T-helper 2 cell (primary cell): ENCODE measurements at places on chromosomes 16 and 17.

DNA sequence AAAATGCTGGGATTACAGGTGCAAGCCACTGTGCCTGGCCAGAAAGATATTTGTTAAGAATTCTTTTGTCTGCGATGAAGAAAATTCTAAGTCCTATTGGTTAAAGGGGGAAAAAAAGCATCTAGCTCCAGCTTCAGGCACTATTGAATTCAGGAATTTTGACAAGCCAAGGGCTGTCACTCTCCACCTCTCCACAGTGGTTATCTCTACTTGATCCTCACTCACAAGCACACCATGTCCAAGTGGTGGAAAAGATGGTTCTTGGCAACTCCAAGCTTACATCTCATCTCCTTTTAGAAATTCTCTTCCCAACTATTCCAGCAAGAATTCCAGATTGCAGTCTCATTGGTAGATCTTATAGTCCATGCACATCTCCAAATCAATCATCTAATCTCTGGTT is 7.1 kb downstream of the RBFOX1 start:
- no peak for DNase-seq

- no peak for DNase-seq
Observed at GRCh38 chr16:23310217-23310616, 8.1 kb downstream of the SCNN1B start.

- no peak for DNase-seq
Observed at GRCh38 chr16:7137560-7138330, 194.9 kb upstream of the RBFOX1 start.

DNA sequence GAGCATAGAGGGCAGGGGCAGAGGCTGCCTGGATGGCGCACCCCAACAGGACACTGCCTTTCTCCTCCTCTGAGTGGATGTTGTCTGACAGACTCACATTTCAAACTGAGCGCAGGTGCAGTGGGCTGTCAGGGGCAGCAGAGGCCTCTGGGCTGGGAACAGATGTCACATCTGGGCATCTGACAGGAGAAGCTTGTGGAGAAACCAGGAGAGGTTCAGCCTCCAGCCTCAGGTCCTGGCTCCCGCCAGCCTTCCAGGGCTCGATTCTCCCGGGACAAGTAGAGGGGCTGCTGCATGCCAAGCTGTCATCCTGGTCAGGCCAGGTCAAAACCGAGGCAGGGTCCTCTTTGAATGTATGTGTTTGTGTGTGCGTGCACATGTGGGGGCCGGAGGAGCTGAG is 67.7 kb upstream of the SDK2 start:
- DNase-seq: no peak

DNA sequence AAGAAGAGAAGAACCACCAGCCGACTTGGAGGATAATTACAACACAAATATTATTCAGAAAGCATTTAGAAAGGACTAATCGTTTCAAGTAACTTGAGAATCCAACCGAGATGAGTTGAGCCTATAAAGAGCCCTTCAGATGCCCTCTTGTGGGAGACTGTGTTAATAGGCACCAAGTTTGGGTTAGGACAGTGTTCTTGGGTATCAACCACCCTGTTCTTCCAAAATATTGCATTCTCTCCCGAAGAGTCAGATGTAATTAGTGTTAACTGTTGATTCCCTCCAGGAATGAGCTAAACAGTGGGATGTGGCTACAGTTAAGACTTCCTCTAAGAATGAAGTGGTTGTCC is 87.8 kb upstream of the NOL11 start:
- no peak for DNase-seq

DNA sequence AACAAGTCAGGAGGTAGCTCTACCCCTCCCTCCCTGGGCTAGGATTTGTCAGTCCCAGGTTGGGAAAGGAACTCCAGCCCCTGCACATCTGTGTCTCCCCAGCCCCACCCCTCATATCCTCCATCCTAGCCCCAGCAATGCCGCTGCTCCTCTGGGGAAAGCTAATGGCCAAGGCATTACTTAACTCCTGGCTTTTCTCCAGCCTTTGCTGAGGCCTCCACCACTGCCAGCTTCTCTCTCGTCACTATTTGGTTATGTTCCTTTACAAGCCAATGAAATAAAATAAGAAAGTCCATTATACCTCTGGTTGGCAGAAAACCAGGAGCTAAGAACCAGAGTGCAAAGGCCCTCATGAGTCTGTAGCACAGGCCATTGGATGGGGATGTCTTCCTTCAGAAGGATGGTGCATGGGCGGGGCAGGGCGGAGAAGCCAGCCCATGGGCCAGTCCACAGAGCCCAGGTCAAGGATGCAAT is 171.0 kb downstream of the CCDC182 start:
- no peak for DNase-seq

GRCh38 chr16:8892101-8892575 is 10.0 kb downstream of the LITAFD start:
- no peak for DNase-seq

DNA sequence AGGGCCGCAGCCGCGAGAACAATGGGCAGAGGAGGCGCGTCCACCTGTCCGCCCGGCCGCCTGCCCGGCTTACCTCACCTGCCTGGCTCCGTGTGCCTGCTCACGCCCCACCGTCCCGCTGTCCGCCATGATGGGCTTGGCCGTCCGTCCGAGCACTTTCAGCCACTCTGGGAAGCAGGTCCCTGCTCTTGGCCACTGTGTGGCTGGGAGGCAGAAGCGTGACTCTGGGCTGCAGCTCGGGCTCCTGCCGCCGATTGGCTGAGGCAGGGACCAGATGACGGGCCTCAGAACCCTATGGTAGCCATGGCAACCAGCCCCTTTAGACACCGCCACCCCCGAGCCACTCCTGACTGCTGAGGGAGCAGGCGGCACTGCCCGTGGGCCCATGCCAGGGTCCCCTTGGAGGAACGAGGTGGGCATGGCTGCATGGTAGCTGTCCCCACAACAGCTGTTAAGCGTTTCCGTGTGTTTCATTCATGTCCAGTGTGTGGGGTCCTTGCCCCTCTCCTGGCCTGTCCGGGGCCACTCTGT is 8.9 kb upstream of the AXIN1 start:
- DNase-seq: no peak

- DNase-seq: no peak
Observed at GRCh38 chr17:39929646-39930407, 2.3 kb downstream of the LRRC3C start.
